ENCODE measurements at places on chromosomes 2 and 18. TPM values are rescaled to one million over a fixed set of nuclear protein-coding genes. Genes with fewer than 3 reads are reported as not detected.

ANKRD29 gene
- 7.4 TPM for total RNA-seq

CPO gene
- total RNA-seq, result not detected

REEP1 gene
- 0.55 TPM for total RNA-seq

UGT1A8 gene
- not detected for total RNA-seq

DYSF gene
- total RNA-seq, result 3.4 TPM

PCARE gene
- not detected for total RNA-seq

PSD4 gene
- 0.64 TPM for total RNA-seq

PROKR1 gene
- not detected for total RNA-seq

ERMN gene
- not detected for total RNA-seq

SERPINB13 gene
- not detected for total RNA-seq

DSG2 gene
- total RNA-seq, result 33.9 TPM

DNA sequence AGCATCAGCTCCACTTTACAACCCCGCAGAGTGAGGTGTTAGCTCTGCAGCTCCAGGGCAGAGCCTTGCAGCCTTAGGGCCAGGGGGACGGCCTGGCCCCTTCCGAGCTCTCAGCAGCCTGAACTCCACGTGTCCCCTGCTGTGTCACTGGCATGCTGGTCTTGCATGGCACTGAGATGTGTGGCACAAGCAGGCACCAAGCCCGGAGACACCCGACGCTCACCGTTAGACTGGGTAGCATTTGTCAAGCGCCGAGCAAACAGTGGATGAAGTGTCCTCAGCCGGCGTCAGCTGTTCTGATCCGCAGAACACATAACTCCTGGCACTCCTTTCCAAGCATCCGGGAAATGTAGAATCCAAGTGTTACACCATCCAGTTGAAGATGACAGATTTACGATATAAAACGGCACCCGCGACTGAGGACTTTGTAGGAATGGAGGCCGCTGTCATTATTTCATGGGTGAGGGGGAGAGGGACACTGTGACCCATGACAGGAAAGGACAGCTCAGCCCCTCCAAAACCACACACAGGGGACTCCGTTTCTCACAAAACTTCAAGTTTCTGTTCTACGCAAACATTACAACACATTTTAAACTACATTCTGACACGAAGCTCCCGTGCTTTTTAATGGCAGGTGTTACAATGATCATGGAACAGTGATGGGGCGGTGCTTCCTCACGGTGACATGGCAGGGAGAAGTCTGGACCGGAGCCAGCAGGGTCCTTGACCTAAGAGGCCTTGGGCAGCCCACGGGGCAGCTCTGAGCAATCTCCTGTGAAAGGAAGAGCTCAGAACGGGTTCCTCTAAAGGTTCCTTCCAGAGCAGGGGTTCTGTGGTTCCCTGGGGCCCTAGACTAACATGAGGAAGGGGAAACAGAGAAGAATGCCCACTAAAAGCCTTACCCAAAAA is 89.4 kb downstream of the HDAC4 start:
- DNase-seq, result no peak

DNA sequence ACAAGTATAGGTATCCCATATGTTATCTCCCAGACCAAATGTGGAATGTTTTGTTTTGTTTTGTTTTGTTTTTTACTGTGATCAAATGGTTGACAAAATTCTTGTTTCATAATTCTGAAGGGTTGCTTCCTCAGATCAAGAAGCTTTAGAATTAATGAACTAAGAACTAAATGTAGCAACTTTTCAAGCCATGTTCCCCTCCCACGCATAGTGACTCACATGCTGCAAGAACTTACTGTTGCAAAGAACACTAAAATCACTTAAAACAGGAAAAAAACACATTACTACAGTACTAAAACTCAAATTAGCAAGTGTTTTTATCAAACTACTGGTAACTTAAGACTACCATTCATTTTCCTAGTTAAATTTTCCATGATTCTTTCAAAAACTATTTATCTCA is 30.6 kb downstream of the HNRNPLL start:
- DNase-seq, result no peak

- no peak for DNase-seq
These were observed 11.9 kb upstream of the KIDINS220 start for GRCh38 chr2:8849327-8849726.

- no peak for DNase-seq
These were observed 2.4 kb downstream of the TLX2 start for GRCh38 chr2:74516650-74517049.

- no peak for DNase-seq
These were observed 44.6 kb upstream of the ACTR3 start for GRCh38 chr2:113845261-113845660.

DNA sequence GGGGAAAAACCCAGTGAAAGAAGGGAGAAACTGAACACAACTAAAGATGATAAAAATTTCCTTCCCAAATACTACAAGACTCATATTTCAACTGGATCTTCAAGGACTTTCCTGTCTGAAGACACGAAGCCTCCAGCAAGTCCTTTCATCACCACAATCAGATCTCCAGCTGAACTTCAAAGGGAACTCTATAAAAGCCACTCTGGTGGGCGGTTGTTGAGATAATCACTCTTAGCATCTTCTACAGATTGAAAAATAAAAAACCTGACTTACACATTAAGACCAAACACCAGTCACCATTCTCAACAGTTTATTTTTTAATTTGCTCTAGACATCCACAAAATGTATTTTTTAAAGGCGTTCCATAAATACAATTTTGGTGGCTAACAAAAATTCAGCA is 4.4 kb downstream of the REV1 start:
- no peak for DNase-seq

- no peak for DNase-seq
These were observed 18.7 kb upstream of the PUM2 start for GRCh38 chr2:20369366-20369765.

- DNase-seq, result no peak
These were observed 69.7 kb downstream of the TPO start for GRCh38 chr2:1482981-1483380.

DNA sequence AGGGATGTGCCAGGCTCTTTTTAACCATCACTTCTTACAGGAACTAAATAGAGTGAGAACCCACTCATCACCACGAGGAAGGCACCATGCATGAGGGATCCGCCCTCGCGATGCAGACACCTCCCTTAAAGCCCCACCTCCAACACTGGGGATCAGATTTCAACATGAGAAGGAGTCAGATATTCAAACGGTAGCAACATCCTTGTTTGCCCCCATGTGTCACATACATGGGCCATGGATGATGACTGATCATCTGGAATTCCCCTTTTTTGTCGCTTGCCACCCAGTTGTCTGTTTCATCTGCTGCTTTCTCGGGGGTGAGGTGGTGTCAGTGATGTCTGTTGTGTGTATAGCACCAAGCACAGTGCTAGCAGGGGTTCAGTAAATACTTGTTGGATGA is 57.9 kb downstream of the NCK2 start:
- DNase-seq, result no peak
